ENCODE measurements at places on chromosomes 5 and 9. TPM values are rescaled to one million over a fixed set of nuclear protein-coding genes. Genes with fewer than 3 reads are reported as not detected.

IFNA21 gene
- total RNA-seq = not detected

TAF11L10 gene
- total RNA-seq = not detected

SLC46A2 gene
- total RNA-seq = not detected

EFNA5 gene
- 30.5 TPM for total RNA-seq

OR13C2 gene
- total RNA-seq = not detected

TGFBI gene
- total RNA-seq = 314 TPM

C1QTNF3 gene
- 2.1 TPM for total RNA-seq

PTGS1 gene
- 61.2 TPM for total RNA-seq

IFNB1 gene
- total RNA-seq = not detected

DOLPP1 gene
- 13.7 TPM for total RNA-seq

SNCAIP gene
- not detected for total RNA-seq

DPYSL3 gene
- total RNA-seq = 1.1 TPM

TMEM215 gene
- not detected for total RNA-seq

ENHO gene
- 7.2 TPM for total RNA-seq

PTGDS gene
- 13.7 TPM for total RNA-seq

TAS2R1 gene
- not detected for total RNA-seq

PCA3 gene
- not detected for total RNA-seq

PCDHA1 gene
- total RNA-seq = not detected

GMCL2 gene
- not detected for total RNA-seq

ADAMTS13 gene
- total RNA-seq = 3.4 TPM

MYMK gene
- not detected for total RNA-seq

STRBP gene
- total RNA-seq = 40.3 TPM

C5orf52 gene
- not detected for total RNA-seq

SPATA9 gene
- 0.15 TPM for total RNA-seq

AIF1L gene
- total RNA-seq = 6.0 TPM

RNF208 gene
- total RNA-seq = 11.5 TPM

BTNL3 gene
- not detected for total RNA-seq

CENPH gene
- 35.6 TPM for total RNA-seq

LCN9 gene
- total RNA-seq = not detected

Data from Panc1 (cell line).